A549 treated with ZK216348 at 1 μM for 4 hours (cell line): ENCODE measurements at places on chromosomes 2 and 18. TPM values are rescaled to one million over a fixed set of nuclear protein-coding genes. Genes with fewer than 3 reads are reported as not detected.

KRTCAP3 gene
- total RNA-seq, result 0.64 to 0.94 TPM (median 0.74 TPM) in 5 replicates

NEU2 gene
- total RNA-seq, result not detected in 5 replicates

CLEC4F gene
- not detected in 5 replicates for total RNA-seq

HNMT gene
- 0.36 to 2.4 TPM (median 1.3 TPM) in 5 replicates for total RNA-seq

ATP6V1B1 gene
- 1.2 to 2.5 TPM (median 2.0 TPM) in 5 replicates for total RNA-seq

PAIP2B gene
- total RNA-seq, result 0.16 to 0.36 TPM (median 0.34 TPM) in 5 replicates

UPP2 gene
- total RNA-seq, result not detected in 5 replicates

MC5R gene
- total RNA-seq, result not detected in 5 replicates

ASTL gene
- total RNA-seq, result not detected in 5 replicates

SPATS2L gene
- total RNA-seq, result 127 to 148 TPM (median 141 TPM) in 5 replicates

NT5C1B gene
- total RNA-seq, result not detected in 5 replicates

CXCR2 gene
- not detected in 5 replicates for total RNA-seq

CPLX4 gene
- not detected in 5 replicates for total RNA-seq

POTEI gene
- total RNA-seq, result not detected in 5 replicates

IL36A gene
- total RNA-seq, result not detected in 5 replicates

TUBA4B gene
- 0.26 to 0.33 TPM (median 0.27 TPM) in 3 of 5 replicates, not detected in the others for total RNA-seq

CFAP65 gene
- total RNA-seq, result 0.11 to 0.23 TPM (median 0.18 TPM) in 5 replicates

ENOSF1 gene
- total RNA-seq, result 22.6 to 25.4 TPM (median 24.8 TPM) in 5 replicates

SPP2 gene
- total RNA-seq, result not detected in 5 replicates

NPHP1 gene
- 5.4 to 11.7 TPM (median 8.1 TPM) in 5 replicates for total RNA-seq

CHPF gene
- total RNA-seq, result 12.5 to 32.0 TPM (median 29.8 TPM) in 5 replicates

SMYD5 gene
- total RNA-seq, result 46.2 to 59.1 TPM (median 56.7 TPM) in 5 replicates

PASK gene
- total RNA-seq, result 6.8 to 9.2 TPM (median 8.5 TPM) in 5 replicates

RGPD4 gene
- 0.04 to 0.16 TPM (median 0.10 TPM) in 4 of 5 replicates, not detected in the other for total RNA-seq

SERPINB13 gene
- not detected in 5 replicates for total RNA-seq

TRIB2 gene
- total RNA-seq, result 0.09 to 0.65 TPM (median 0.33 TPM) in 5 replicates

PCGF1 gene
- total RNA-seq, result 28.0 to 41.4 TPM (median 33.8 TPM) in 5 replicates

ELOA2 gene
- not detected in 5 replicates for total RNA-seq

NAT8 gene
- not detected in 5 replicates for total RNA-seq

HOXD13 gene
- 0.07 to 0.27 TPM (median 0.23 TPM) in 5 replicates for total RNA-seq

ANKZF1 gene
- 16.7 to 21.8 TPM (median 20.0 TPM) in 5 replicates for total RNA-seq

CD226 gene
- total RNA-seq, result 0.07 to 0.19 TPM (median 0.17 TPM) in 4 of 5 replicates, not detected in the other

LRRC30 gene
- not detected in 5 replicates for total RNA-seq

CHN1 gene
- total RNA-seq, result 18.0 to 21.7 TPM (median 19.0 TPM) in 5 replicates

ANO7 gene
- 1.3 to 3.0 TPM (median 2.2 TPM) in 5 replicates for total RNA-seq

CYP27C1 gene
- total RNA-seq, result 2.7 to 4.9 TPM (median 4.2 TPM) in 5 replicates

GPR55 gene
- total RNA-seq, result not detected in 5 replicates

CHST9 gene
- not detected in 5 replicates for total RNA-seq

IL18R1 gene
- 0.49 to 1.2 TPM (median 0.82 TPM) in 5 replicates for total RNA-seq

RTKN gene
- 15.5 to 29.0 TPM (median 23.7 TPM) in 5 replicates for total RNA-seq
